ENCODE measurements at places on chromosomes 3 and 15.
A peak's percentile ranks its signal among the peaks of the same experiment; 100 is the strongest.

- no peak for DNase-seq
These were observed 10.1 kb downstream of the PARP15 start for GRCh38 chr3:122587572-122587971.

- peak; percentile 99 for DNase-seq
These were observed 521.4 kb upstream of the TGFBR2 start for GRCh38 chr3:30084971-30085403.

GRCh38 chr3:148957586-148957985 is 33.8 kb upstream of the GYG1 start:
- DNase-seq = peak; percentile 70

GRCh38 chr15:48001393-48002039 is 119.3 kb upstream of the SLC24A5 start:
- no peak for DNase-seq

DNA sequence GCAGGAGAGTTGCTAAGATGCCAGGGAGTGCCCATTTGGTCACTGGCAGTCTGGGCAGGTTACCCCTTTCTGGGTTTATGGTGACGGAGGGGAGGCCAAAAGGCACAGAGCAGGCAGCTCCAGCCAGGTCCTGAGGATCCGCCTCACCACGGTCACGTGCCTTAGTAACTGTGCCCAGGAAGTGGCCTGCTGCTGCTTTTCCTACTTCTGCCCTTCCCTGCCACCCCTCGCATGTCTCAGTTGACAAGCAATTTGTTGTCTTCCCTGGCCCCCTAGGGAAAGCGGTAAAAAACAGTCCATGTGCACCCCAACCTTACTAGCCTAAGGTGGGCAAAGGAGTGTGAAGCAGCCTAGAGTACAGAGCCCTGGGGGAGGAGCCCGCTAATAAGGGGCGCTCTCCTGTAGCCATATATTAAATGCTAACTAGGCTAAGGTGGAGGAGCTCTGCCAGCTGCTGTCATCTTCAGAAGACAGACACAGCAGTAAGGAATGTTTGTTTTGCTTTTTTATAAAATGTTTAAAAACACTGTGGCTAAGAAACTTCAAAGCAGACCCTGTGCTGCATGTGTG is 9.1 kb upstream of the LIPH start:
- no peak for DNase-seq

GRCh38 chr3:184761075-184761841 is 49.4 kb upstream of the MAGEF1 start:
- no peak for DNase-seq

DNA sequence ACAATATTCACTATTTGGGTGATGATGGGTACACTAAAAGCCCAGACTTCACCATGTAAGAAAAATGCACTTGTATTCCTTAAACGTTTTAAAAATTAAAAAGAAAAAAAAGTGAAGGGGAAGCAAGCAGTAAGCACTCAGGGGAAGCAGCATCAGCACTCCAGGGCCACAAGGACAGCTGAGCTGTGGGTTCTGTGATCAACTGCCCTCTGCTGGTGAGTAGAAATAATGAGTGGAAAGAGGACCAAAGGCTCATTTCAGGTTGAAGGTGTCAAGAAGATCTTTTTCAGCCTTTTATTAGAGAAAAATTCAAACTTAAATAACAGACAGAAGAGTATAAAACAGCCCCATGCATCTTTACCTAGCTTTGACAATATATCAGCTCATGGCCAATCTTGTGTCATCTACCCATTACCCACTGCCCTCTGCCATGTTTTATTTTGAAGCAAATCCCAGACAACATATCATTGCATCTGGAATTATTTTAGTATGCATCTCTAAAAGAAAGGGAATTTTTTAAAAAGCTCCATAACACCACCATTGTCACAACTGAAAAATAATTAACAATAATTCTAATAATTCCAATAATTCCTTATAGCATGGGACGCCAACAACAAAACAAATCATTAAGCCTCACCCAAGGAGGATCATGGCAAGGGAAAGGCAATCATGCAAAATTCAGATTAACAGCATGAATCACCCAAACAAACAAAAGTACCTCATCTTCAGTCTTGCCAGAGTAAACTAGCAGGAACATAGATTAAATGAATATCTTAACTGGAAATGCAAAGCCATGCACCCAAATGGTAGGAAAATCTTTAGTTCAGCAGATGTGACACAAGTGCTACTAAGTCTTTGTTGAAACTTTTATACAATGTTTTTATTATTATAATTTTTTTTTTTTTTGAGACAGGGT is 42.5 kb downstream of the TAMM41 start:
- peak; percentile 28 for DNase-seq

GRCh38 chr15:52183562-52184173 is 7.5 kb downstream of the GNB5 start:
- DNase-seq = no peak

- DNase-seq = no peak
These were observed 74.0 kb upstream of the TERB2 start for GRCh38 chr15:44882499-44882968.

Measured in iPS DF 19.7 (cell line).